ENCODE measurements at places on chromosomes 5 and 9.

DNA sequence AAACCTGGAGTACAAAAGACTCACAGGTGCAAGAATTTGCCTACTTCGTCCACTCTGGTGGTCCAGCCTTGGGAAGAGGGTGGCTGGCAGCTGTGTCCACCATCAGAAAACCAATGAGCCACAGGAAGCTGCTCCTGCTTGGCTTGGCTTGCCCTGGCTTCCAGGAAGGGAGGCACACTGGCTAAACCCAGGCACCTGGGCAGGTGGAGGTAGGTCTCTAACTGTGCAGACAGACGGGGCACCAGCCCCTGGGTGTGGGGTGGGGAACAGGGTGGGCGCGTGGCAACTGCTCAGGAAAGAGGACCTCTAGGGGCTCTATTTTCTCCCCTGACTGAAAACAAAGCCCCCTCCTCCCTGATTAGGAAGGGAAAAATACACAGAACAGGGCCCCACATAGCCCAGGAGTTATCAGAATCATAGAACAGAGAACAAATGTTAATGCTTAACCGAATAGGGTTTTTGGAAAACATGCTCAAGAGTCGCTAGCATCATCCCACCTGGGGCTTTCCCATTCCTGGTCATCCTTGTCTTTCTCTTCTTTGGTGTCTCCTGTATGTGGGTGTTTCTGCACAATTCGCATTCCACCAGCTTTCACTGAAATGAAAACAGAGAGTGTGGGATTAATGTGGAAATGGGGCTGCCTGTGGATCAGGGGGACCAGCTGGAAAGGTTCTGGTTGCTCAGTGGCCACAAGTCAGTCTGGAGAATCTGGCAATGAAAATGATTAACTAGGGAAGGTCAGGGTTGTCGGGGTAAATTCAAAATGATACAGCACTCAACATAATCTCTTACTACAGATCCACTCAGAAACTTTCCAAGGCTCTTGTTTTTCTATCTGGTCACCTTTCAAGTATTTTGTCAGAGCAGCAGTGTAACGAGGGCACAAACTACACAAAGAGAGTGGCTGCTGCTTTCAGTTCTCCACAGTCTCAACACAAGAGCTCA lies 13.1 kb downstream of the DAP start:
- DNase-seq = no peak

- no peak for DNase-seq
These were observed 138.6 kb upstream of the PLCXD3 start for GRCh38 chr5:41648996-41649395.

DNA sequence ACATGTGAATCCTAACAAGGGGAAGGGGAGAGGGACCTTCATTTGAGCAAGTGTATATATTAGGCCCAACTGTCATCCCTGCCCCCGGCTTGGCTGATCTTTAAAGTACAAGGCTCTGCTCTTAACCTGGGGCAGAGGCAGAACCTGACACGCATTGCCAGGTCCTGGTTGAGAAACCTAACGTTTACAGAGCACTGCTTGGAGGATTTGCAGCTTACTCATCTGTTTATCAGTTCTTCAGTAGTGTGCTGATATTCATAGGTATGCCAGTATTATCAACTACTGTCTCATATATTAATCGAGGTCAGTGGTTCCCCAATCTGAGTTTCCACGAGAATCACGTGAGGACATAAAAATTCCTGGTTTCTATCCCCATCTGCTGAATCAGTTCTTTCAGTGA lies 50.4 kb downstream of the ACO1 start:
- DNase-seq = no peak

- DNase-seq = no peak
These were observed 3.0 kb downstream of the FRRS1L start for GRCh38 chr9:109164042-109164441.

DNA sequence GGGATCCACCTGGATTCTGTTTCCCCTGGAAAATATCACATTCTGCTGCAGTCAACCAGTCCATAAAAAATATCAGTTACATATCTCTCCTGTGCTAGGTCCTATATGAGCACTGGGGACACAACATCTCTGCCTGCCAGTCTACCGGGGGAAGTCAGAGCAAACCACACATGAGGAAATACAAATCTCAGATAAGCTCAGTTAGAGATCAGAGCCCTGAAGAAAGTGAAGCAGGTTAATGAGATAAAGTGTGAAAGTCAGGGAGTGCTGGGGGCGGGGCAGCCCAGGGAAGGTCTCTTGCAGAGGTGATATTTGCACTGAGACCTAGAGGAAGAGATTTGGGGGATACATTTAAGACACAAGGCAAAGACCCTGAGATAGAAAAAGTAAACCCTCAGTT lies 67.8 kb upstream of the SLC1A1 start:
- no peak for DNase-seq

DNA sequence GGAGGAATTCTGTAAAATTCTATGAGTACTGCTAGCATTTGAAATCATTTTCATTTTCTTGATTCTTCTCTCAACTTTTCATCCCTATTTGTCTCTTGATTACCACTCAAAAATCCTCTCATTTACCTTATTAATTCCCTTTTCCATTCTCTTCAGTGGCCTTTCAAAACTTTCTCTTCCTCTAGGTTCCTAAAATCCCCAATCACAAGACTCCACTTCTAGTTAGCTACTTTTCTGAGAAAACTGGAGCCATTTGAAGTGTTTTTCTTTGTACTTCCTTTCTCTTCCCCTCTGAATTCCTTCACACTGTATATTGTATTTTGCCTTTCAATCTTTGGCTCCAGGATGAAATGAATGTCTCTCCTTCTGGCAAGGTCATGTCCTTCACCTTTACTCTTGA lies 61.3 kb upstream of the NR4A3 start:
- no peak for DNase-seq

DNA sequence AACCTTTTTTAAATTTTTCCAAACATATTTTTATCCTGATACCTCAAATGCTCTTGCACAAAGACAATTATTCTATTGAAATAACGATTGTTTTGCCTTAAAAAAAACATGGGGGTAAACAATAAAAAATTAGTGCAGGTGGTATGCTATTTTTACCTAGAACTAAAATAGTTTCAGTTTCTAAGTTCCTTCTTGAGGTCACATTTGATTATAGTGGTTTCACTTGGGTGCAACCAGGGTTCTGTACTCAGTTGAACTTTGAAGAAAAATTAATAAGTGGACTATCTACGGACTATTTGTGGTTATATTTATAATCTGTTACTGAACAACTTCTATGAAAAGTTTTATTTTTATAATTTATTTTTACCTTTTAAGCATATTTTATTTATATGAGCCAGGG lies 387.1 kb upstream of the IZUMO3 start:
- no peak for DNase-seq

GRCh38 chr5:134530301-134531077 lies 5.0 kb downstream of the JADE2 start:
- DNase-seq = no peak

GRCh38 chr9:112037281-112038016 lies 137.6 kb downstream of the SUSD1 start:
- no peak for DNase-seq

DNA sequence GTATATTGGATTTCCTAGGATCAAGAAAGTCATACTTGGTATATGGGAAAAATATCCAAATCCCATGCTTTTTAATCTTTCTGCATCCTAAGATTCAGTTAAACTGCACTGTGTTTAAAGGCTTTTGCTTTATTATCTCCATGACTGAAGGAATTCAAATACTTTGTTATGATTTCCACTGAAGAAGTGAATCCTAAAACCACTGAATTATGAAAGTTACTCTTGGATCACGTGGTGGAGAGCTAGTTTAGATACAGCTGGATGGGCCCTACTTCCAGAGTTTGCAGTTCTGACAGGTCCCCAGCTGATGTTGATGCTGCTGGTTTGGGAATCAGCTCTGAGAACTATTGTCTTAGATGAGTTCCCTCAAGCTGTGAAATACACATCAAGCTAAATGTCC lies 5.0 kb downstream of the DAB2 start:
- no peak for DNase-seq

DNA sequence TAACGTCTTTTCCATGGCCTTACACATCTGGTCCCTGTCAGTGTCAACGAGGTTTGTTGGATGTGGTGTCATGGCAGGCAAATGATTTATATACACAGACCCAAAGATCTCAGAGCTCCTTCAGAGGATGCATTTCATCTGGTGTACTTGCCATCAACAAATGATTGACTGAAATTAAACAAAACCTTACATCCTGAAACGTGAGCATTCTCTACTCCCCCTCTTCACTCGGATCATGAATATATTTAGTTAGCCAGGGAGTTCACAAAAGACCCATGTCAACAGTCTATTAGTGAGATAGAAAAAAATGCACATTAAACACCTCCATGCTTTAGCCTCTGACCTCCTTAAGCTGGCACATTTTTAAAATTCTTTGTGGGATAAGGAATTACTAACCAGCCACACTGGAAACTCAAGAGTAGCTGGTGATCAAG lies 215.6 kb downstream of the EFNA5 start:
- DNase-seq = no peak

DNA sequence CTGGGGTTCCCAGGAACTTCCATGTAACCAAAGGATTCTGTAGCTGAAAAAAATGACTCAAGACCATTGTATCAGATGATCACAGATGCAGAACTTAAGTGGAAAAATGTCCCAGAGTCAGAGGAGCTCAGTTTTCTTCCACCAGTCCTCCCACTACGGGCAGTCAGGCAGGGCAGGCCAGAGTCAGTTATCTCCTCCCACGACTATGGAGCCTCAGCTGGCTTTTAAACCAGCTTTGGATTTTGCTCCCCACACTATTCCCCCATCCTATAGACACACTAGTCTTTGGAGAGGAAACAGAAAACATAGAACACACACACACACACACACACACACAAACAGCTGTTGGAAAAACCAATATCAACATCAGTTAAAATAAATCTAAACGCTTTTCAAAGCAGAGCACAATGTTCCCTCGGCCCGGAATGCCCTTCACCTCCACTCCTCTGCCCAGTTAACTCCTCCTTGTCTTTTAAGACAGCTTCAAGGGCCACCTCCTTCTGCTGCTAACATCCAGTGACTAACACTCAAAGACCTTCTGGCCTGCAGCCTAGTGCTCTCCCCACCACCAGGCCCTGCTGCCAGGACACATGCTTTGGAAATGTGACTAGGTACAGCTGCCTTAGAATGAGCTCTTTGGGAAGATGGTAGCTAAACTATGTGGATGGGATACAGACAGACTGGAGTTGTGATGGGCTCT lies 56.8 kb downstream of the NIPAL4 start:
- no peak for DNase-seq
